ENCODE measurements at places on chromosomes 3 and 15.

- DNase-seq, result no peak
Observed at GRCh38 chr3:113272385-113272779, 61.0 kb downstream of the BOC start.

- DNase-seq, result no peak
Observed at GRCh38 chr3:132090921-132091320, 56.1 kb upstream of the CPNE4 start.

- DNase-seq, result no peak
Observed at GRCh38 chr3:51773529-51774056, 5.4 kb downstream of the IQCF6 start.

DNA sequence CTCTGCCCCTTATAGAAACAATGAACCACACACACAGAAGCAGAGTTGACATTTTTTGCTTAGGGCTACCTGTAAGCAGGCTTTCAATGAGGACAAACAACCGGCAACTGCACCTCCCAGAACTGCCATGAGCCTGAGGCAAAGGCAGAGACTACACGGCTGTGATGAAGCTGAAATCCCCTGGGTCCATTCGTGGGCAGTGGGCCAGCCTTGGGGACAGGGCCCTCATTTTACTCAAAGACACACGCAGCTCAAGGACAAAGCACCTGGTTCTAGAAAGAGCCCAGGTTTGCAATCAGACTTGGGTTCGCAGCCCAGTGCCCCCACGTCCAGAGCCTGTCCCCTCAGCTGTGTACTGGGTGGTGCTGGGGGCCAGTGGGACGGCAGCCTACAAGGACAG, 17.9 kb downstream of the FAM174B start:
- no peak for DNase-seq

DNA sequence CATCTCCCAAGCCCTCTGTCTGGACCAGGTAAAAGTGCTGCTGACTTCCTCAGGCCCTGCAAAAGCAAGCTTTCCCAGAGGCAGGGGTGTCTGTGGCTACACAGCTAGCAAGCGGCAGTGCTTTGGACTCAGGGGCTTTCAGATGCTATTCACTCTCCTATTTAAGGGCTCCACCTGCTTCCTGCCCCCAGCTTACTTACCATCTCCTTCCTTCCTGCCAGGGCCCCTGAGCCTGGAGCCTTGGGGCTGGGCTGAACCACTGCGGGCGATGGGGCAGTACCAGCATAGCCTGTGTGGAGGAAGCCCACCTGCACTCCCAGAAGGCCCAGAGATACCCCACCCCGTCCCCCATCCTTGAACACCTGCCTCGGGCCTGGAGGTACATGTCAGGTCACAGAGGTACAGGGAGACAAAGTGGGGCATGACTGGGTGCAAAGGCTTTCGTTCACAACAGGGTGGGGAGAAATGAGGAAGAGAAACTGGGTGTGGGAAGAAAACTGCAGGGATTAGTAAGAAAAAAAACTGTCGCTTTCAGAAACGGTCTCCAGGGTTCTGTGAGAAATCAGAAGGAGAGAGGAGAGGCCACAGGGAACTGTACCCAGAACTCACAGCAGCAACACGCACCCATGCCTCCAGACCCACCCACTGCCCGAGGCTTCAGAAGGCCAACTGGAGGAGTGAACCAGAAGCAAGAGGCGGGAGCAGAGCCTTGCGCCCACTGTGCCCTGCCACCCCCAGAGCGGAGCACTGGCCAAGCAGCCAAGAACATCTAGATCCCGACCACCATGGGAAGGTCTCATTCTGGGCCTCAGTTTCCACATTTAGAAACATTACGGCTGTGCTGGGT, 49.5 kb downstream of the CCDC12 start:
- peak; percentile 95 for DNase-seq

- no peak for DNase-seq
Observed at GRCh38 chr15:80404761-80405553, 775 bp downstream of the ARNT2 start.

- DNase-seq, result no peak
Observed at GRCh38 chr3:175257123-175257522, 398.0 kb downstream of the NAALADL2 start.

GRCh38 chr3:57942872-57943283, 65.3 kb upstream of the FLNB start:
- no peak for DNase-seq

- DNase-seq, result no peak
Observed at GRCh38 chr15:70220490-70221096, 122.9 kb upstream of the TLE3 start.

- DNase-seq, result no peak
Observed at GRCh38 chr15:85642693-85643066, 152.0 kb downstream of the KLHL25 start.

GRCh38 chr3:127102188-127102520, 90.8 kb upstream of the PRR23E start:
- no peak for DNase-seq

GRCh38 chr3:152496286-152496685, 227.6 kb downstream of the MBNL1 start:
- DNase-seq, result no peak

- no peak for DNase-seq
Observed at GRCh38 chr15:87686339-87686738, 570.2 kb downstream of the NTRK3 start.

DNA sequence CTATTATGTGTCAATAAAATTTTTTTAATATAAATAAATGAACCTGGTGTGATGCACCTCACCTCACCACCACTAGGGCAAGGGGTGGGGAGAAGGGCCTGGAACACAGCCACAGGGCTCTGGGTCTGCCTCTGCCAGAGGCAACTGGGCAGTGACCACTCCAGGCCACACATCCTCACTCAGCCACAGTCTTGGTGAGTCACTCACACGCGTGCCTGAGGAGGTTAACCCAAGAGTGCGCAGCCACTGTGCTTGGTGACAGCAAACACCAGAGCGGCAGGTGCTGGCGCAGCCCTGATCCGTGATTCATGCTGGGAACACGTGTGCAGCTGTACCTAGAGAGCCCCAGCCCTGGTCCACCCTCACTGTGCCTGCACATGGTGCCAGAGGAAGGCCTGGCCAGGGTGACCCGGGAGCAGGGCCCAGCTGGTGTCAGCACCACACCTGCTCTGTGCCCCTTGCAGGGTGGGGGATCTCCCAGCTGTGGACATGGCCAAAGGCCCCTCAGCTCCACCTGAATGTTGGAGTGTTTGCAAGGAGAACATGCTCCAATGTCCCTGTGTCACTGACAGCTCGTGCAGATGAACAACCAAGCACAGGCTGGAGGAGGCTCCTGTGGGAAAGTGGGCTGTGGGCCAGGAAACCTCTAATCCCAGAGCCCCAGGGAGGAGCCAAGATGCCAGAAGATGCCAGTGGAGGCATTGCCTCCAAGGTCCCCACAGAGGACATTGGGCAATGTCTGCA, 2.1 kb downstream of the SLC41A3 start:
- no peak for DNase-seq

DNA sequence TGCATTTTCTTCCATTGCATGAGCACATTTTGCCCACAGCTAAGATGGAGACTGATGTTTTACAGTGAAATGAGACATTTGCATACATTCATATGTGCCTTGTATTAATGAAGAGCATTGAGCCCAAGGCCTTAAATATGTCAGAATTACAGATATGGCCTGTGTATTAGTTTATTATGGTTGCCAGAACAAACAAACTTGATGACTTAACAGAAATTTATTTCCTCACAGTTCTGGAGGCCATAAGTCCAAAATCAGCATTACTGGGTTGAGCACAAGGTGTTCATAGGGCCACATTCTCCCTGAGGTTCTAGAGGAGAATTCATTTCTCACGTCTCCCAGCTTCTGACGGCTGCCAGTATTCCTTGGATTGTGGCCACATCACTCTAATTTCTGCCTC, 302.6 kb upstream of the TGFBR2 start:
- DNase-seq, result no peak

GRCh38 chr3:171541181-171541580, 81.0 kb upstream of the TNIK start:
- no peak for DNase-seq

DNA sequence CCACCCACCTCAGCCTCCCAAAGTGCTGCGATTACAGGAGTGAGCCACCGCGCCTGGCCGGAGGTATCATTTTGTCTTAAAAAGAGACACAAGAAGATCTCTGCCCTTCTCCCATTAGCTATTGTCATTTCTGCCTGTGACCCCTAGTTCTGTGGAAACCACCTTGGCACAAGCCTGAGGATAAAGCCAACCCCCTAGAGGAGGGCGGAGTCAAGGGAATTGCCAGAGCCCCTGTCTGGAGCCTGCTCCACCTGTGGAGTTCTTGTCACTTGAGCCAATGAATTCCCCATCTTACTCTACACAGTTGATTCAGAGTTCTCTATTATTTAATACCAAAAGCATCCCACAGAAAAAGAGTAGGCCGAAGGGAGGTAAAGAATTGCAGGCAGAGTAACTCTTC, 34.9 kb upstream of the KLHL6 start:
- no peak for DNase-seq

- no peak for DNase-seq
Observed at GRCh38 chr15:98547741-98548138, 100.6 kb upstream of the IGF1R start.

GRCh38 chr15:46304321-46304720, 669.5 kb downstream of the SQOR start:
- no peak for DNase-seq

DNA sequence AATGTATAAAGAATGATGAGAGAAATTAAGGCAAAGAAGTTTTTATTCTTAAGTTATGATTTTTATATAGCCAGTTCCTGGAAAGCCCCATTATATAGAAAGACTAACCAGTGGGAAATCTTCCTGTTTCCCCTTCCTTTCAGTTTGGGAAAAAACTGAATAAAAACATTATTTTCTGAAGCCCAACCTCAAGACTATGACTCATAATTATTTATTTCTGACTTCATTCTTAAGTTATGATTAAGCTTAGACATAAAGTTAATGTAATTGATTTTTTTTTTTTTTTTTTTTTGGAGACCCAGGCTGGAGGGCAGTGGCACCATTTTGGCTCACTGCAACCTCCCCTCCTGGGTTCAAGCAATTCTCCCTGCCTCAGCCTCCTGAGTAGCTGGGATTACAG, 55.8 kb downstream of the TRPC1 start:
- no peak for DNase-seq

- DNase-seq, result no peak
Observed at GRCh38 chr15:70241561-70242320, 144.0 kb upstream of the TLE3 start.

DNA sequence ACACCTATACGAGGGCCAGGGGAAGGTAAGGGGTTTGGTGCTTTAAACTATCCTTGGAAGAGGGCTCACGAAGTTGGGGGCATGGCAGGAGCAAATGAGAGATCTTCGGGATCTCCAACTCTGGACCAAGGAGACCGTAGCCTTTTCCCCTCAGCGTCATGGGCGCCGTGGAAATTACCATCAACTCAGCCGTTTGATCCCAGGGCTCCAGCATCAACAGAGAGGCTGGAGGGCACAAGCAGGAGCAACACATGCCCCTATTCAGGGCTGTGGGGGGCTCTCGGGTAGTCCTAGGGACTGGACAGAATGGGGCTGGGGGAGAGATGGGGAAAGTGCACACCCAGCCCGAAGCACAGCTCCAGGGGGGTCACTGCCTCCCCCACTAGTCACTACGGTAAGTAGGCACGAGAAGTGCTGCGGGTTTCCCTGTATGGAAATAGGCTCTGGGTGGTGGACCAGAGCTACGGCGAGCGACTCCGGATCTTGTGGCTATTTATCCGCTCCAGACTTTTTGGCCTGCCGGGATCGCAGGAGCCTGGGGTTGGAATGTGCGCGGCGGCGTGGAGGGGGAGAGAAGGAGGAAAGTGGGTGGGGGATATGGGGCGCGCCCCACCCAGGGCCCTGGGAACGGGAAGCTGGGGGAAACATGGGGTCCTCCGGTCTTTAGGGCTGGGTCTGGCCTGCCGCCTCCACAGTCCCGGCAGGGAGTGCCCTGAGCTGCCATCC, 539 bp upstream of the LAMB2 start:
- DNase-seq, result no peak

DNA sequence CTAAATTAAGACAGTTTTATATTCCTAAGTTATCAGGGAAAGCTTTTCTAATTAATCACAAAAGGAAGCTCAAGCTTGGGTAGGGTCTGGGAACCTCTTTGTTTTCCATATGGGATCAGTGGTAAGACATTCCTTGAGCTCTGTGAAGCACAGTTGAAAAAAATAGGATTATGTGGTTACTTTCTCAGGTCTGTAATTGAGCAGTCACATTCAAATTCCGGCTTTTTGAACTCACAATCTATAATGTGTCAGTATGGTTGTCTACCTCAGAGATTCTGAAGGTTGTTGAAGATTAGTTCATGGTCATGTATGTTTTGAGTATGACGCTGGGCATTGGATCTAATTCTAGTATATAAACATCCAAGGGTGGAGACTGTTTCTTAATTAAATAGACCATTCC, 364.5 kb downstream of the LPP start:
- no peak for DNase-seq

DNA sequence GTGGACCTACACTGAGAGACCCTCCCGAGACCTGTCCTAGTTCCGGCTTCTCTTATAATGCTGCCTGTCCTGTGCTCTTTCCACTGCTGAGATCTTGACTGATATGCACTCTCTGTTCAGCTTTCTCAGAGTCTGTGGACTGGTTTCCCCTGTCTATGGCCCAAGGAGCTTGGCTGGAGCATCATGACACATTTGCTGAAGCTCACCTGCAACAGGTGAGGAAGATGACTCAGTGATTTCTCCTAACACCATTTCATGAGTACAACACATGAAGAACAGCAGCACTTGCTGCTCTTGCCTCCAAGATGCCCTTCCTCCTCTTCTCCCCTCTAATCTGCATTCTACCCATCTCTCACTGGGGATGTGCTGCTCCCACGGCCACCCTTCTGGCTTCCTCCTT, 92.1 kb downstream of the DUT start:
- no peak for DNase-seq

DNA sequence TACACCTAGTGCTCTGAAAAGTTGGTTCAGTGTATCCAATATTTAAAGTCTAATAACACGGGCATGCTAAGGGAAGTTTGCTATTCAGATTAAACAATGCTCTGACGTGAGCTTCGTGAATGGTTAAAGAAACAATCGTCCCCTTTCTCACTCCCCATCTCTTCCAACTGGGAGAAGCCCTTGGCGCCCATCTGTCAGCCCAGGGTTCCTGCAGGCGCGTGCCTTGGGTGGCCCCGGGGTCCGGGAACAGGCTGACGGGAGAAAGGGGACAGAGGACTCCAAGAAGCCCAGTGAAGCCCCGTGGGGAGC, 413 bp downstream of the SEC22C start:
- DNase-seq, result no peak

GRCh38 chr3:148494451-148494850, 203.3 kb upstream of the AGTR1 start:
- DNase-seq, result no peak

GRCh38 chr3:44076221-44076829, 165.4 kb upstream of the TOPAZ1 start:
- no peak for DNase-seq

GRCh38 chr3:8095724-8096123, 405.9 kb upstream of the LMCD1 start:
- no peak for DNase-seq

GRCh38 chr3:101252307-101252706, 68.1 kb downstream of the IMPG2 start:
- DNase-seq, result no peak

GRCh38 chr15:94297558-94297957, 66.2 kb downstream of the MCTP2 start:
- no peak for DNase-seq

- DNase-seq, result no peak
Observed at GRCh38 chr3:177440456-177441104, 243.3 kb upstream of the TBL1XR1 start.

- no peak for DNase-seq
Observed at GRCh38 chr3:149830902-149831301, 17.9 kb downstream of the RNF13 start.

GRCh38 chr3:51371943-51372557, 13.0 kb upstream of the MANF start:
- peak; percentile 72 for DNase-seq

- no peak for DNase-seq
Observed at GRCh38 chr3:114452937-114453336, 159.1 kb downstream of the TIGIT start.
